CD14-positive monocyte (primary cell): ENCODE measurements at places on chromosomes 6 and 20.

GRCh38 chr6:1708122-1708521 is 98.4 kb downstream of the FOXC1 start:
- no peak for DNase-seq

DNA sequence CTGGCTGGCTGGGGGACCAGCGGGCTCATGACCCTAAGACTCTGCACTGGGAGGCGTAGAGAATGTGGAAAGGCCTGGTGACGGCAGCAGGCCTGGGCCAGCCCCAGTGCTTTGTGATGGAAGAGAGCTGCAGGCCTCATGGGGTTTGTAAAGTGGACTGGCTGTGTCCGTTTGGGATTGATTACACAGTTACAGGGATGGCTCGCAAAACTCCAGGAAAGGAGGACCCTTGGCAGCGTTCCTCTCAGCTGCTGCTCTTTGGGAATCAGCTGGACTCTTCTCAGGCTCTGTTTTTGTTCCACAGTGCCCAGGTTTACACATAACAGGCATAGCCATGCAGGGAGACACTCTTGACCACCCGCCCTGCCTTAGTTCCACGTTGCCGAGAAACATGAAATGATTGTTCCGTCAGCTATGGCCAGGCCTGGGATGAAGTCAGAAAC is 89.0 kb downstream of the SLX4IP start:
- DNase-seq, result no peak

GRCh38 chr6:68718385-68719073 is 83.4 kb downstream of the ADGRB3 start:
- DNase-seq, result no peak

DNA sequence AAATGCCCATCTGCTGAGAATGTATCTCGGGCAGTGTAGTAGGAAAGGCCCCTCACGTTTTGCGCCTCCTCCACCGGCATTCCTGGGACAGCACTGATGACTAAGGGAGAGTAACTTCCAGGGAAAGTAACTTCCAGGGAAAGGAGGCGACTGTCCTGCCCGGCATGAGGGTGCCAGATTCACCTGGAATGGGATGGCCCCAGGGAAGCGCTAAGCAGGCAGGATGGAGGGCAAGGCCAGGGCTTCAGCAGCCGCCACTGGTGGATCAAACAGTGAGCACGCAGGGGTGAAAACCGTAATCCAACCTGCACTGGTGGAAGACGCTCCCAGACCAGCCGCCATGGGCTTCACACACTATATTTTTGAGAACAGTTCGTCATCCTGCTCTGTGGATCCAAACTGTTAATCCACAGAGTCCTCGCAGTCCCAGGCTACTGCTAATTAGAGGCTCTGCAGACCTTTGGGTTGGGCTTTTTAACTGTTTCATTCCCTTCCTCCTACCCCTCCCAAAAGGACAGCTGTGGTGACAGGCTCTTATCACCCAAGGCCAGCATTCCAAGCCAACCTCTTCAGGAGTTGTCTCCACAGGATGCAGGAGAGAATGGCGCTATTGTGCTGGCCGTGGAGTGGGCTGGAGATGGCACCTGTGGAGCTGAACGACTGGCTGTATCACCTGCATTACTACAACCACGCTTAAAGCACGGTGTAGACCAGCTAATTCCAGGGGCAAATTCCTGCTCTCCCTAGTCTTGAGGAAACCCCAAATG is 178.9 kb downstream of the DLL1 start:
- DNase-seq, result no peak

DNA sequence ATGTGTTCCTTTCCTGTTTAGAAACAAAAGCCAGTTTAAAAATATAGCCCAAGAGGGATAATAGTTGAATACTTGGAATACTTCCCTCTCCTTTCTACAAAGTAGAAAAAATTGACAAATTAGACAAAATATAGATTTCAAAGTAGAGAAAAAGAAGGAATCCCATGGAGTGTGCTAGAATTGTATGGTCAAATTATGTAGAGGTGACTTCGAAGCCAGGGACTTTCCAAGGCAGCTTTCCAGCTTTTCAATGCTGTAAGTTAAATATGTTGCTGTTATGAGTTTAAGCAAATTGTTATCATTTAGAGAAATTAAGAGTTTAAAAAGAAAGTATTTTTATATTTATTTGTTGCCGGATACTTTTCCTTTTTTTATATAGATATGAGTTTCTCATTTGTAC is 415.5 kb upstream of the OPRM1 start:
- no peak for DNase-seq

DNA sequence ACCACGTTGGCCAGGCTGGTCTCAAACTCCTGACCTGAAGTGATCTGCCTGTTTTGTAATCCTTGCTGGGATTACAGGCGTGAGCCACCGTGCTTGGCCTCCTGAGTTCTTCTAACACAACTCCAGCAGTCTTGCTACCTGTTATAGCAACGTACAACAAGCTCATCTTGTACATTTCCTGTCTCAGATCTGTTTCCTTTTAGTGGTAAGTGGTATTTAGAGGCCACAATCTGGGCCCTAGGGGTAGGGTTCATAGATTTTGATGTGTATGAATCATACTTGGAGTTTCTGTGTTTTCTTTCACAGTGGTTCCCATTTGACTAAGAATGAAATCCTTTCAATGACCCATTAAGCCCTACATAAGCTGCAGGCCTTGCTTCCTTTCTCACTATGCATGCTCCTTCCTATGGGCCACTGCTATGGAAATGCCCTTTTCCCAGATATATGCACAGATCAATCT is 27.1 kb upstream of the SYNCRIP start:
- no peak for DNase-seq

DNA sequence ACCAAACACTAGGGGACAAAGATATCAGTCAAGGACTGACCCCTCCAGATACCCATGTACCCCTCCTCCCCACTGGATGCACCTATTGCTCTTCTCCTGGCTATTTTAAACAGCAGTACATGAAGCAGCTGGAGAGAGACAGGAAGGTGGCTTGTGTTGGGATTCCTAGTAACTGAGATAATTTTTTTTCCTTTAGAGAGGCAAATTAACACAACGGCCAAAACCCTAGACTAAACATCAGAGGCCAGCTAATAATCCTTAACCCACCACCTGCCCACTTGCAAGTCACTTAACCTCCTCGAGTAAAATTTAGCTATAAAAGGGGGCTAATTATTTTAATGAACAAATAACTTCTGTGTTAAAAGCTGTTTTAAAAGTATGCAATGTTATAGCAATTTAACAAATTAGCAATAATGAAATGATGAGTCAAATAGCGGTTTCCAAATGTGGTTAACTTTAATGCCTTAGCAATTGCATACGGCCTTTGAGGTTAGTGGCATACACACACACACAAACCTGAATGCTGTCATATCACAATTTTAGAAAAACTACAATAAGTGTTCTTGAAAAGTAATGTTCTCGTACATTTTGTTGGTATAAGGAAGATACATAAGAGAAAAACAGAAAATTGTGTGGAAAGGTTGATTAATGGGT is 151.7 kb downstream of the FRK start:
- DNase-seq, result no peak
